BJ (cell line): ENCODE measurements at places on chromosomes 12 and 14.

- DNase-seq, result no peak
Observed at GRCh38 chr12:40055228-40055579, 50.7 kb downstream of the SLC2A13 start.

DNA sequence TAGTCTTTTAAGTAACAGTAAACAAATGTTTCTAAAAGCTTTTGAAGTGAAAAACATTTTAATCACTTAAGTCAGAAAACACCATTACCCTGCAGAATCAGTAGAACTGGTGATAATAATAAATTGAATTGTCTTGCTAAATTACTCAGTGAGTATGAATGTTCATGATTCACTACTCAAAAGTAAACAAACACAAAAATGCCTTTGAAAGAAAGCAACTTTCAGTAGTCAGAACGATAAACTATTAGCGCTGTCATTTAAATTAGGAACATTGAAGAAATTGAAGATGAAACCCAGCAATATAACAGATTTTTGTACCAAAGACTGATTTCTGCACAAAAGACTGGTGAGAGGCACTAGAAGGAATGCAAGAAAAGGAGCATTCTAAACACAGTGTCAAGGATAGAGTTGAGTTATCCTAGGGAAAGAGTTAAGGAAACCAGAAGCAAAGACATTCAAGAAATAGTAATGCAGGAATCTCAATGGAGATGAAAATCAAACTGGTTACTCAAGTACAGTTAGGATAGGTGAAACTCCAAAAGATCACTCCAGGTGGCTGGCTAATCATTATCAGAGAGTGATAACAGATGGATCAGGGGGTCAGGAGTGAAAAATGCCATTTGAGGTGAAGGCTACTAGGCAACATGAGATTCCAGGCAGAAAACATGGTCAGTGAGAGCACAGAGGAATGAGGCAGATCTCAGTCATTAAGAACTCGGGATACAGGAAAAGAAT lies 77.4 kb upstream of the ALG10 start:
- no peak for DNase-seq

GRCh38 chr12:11877869-11878780 lies 192.6 kb upstream of the BCL2L14 start:
- DNase-seq, result peak; percentile 28

GRCh38 chr12:122830517-122831214 lies 4.6 kb upstream of the HIP1R start:
- DNase-seq, result peak; percentile 55

GRCh38 chr12:14422516-14423230 lies 57.2 kb downstream of the ATF7IP start:
- no peak for DNase-seq

DNA sequence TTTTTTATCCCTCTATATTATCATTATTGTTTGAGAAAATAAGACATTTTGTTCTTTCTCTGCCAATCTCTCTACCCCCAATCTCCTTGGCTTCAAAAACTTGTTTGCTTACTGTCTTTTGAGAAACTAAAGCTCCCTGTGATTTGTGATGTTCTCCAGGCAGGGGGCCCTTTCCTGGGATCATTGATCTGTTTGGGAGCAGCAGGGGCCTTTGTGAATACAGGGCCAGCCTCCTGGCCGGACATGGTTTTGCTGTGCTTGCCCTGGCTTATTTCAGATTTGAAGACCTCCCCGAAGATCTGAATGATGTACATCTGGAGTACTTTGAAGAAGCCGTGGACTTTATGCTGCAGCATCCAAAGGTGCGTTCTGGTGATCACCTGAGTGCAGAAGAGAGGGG lies 4.5 kb downstream of the ACOT6 start:
- no peak for DNase-seq

GRCh38 chr12:128687851-128688250 lies 135.9 kb downstream of the SLC15A4 start:
- DNase-seq, result no peak

DNA sequence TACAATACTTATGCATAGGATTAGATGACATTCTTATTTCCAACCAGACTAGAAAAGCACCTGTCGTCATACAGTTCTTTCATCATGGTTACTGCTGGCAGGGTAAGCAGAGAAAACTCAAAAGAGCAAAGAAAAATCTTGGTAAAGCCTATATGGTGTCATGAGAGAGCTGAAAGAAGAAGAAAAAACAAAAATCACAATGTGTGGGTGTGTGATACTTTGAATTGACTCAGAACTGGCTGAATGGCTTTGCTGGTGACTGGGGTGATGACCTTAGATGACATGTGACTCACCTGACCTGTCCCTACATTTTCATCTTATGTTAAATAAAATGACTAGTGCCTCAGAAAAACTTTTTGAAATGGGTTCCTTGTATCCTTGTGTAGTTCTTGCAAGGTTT lies 278.1 kb upstream of the LMO3 start:
- DNase-seq, result no peak

DNA sequence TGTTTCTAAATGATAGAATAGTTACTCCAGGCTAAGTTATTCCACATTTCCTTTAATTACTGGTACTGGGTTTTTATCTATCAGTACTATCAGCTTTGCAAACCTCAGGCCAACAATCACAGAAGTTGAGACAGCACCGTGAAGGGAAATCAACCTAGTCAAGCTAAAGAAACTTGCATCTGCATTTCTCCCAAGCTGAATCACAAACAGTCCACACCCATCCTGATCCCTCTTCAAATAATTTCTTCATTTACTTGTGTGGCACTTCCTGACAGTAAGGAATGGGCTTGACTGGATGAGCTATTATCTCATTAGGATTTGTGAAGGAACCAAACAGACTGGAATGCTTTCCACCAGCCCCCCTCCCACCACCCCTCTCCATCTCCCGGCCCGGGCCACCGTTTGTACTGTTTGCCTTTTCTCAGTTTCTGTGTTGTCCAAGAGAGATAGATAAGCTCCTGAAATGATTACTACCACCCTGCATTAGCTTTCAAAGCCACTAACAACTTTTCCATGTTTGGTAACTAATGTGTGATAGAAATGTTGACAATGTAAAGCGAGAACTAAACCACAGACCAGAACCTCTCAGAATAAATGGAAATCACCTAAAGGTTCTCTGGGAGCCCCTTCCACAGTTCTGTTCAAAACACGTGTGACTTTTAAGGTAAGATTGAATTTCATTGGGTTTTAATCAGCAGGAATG lies 236.3 kb downstream of the SLC25A21 start:
- DNase-seq, result no peak

DNA sequence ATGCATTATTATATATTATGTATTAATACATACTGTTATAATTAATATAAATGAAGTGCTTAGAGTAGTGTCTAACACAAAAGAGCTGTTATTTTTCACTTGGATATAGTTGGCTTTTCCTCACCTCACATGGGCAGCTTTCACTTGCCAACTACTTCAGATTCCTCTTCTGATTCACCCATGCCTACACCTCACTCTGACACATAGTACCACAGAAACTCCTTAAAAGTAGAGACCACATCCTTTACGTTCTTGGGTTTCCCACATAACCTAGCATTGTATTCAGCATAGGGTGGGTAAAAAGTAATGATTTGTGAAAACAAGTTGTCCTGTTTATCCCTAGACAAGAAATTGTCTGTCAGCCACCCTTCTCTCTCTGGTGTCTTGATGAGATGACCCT lies 61.0 kb downstream of the DIO2 start:
- no peak for DNase-seq

DNA sequence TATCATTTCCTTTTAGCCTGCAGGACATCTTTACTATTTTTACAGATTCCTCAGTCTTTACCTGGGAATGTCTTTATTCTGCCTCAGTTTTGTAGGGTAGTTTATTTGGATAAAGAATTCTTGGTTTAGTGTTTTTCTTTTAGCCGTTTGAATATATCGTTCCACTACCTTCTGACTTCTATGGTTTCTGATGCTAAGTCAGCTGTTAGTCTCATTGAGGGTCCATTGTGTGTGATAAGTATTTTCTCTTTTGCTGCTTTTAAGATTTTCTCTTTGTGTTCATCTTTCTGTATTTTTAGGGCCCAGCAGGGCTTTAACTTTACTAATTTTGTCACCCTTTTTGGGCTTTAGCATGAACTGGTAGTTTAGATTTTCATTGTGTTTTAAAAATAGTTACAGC lies 113.5 kb downstream of the MNAT1 start:
- DNase-seq, result no peak

- DNase-seq, result no peak
Observed at GRCh38 chr12:131959116-131959515, 9.4 kb downstream of the EP400 start.

- DNase-seq, result no peak
Observed at GRCh38 chr12:71948390-71948789, 9.7 kb downstream of the TPH2 start.

- DNase-seq, result no peak
Observed at GRCh38 chr14:100910888-100911664, 7.6 kb upstream of the RTL1 start.

DNA sequence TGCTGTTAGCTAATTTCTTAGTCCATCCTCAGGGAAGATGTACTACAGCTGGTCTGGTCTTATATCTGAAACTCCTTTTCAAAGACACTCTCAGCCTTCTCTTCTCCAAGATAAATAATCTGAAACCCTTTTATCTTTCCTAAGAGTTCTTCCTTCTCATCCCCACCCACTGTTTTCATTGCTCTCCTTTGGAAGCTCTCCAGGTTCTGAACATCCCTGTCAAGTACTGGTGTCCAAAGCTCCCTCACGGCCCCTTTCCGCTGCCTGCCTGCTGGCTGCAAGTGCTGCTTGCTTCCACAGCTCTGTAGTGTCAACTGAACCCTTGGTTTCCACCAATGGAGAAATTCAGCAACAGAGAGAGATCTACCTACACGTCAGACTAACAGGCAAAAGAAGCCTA lies 6.6 kb upstream of the SLC6A13 start:
- DNase-seq, result no peak

GRCh38 chr14:81235096-81235495 lies 14.3 kb upstream of the GTF2A1 start:
- no peak for DNase-seq

- peak; percentile 89 for DNase-seq
Observed at GRCh38 chr12:52871291-52872039, 22.7 kb upstream of the KRT78 start.

DNA sequence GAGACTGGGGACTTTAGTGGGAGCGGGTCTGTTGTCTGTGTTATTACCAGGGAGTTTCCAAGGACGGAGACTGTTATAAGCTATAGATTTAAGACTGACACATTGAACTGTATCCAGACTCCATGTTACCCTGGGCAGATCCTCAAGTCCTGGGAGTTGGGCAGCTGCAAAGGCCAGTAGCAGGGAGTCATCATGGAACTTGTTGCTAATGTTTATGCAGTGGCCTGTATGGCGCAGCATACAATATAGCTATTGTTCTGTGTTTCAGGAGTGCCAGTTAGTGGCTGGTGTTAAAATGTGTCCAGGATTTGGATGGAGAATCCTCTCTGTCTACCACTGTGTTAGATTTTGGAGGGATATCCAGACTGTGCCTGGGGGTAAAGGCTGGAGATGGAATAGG lies 31.7 kb downstream of the SMOC1 start:
- no peak for DNase-seq
